HFF-Myc (cell line): ENCODE measurements at places on chromosomes 13 and 19.

DNA sequence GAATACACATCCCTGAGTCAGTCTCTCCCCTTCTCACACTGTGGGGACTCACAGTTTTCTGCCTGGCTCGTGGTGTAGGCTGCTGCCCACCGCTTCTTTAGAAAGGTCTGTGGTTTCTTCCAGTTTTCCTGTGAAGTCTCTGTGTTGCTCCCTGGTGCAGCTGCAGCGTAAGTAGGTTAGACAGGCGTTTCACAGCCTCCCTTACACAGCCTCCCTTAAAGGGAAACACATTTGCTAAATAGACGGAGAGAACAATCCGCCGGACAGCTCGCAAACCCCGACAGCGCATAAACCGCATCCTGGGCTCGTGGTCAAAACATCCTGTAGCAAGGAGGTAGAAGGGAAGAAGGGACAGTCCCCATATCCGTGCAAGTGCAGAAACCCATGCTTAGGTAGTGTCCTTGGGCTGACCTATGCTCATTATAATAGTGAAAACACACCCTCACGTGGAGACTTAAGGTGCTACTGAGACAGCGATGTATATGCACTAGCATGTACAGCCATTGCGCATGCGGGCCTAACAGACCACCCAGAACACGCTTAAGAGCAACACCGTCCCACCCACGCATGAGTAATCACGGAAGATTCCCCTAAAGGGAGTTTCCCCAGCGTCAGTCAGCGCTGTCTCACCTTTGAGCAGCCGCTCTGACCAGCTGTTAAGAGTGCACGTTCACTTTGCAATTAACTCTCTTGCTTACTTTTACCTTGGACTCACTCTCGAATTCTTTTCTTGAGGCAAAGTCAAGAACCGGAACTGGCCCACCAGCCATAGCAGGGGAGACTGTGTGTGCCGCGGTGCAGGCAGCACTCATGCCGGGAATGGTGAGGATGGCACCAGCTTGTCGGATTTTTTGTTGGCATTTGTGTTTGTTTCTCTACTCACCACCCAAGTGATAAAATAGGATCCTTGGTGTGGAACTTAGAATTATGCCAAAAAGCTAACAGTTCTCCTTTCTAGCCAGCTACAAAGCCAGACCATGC lies 16.6 kb downstream of the SIGLEC8 start:
- DNase-seq: no peak

- DNase-seq: no peak
Measured at GRCh38 chr13:44045180-44045562, 165.5 kb downstream of the LACC1 start.

- DNase-seq: no peak
Measured at GRCh38 chr13:44022196-44022595, 142.5 kb downstream of the LACC1 start.

DNA sequence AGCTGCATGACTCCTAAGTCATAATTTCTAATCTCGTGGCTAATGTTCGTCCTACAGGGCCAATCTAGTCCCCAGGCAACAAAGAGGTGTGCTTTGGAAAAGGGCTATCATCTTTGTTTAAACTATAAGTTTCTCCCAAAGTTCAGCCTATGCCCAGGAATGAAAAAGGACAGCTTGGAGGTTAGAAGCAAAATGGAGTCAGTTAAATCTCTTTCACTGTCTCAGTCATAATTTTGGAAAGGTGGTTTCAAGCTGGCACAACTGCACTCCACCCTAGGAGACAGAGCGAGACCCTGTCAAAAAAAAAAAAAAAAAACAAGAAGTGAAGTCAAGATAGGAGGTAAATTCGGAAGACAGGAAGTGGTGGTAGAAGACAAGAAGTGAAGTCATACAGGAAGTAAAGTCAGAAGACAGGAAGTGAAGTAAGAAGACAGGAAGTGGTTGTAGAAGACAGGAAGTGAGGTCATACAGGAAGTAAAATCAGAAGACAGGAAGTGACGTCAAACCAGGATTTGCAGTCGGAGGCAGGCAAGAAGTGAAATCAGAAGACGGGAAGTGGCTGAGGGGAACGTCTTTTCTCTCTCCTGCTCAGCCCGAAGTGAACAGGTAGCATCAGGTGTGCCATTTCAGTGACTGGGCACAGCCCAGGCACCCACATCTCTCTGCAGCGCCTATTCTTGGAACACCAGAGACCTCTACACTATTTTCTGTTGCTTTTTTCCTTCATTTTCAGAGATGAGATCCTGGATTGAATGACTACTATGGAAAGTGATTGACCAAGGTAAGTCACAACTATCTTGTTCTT lies 32.2 kb downstream of the GP6 start:
- peak; percentile 25 for DNase-seq

- DNase-seq: no peak
Measured at GRCh38 chr13:111611651-111612050, 291.2 kb downstream of the TEX29 start.

GRCh38 chr13:98751861-98752466 lies 508 bp downstream of the SLC15A1 start:
- no peak for DNase-seq

DNA sequence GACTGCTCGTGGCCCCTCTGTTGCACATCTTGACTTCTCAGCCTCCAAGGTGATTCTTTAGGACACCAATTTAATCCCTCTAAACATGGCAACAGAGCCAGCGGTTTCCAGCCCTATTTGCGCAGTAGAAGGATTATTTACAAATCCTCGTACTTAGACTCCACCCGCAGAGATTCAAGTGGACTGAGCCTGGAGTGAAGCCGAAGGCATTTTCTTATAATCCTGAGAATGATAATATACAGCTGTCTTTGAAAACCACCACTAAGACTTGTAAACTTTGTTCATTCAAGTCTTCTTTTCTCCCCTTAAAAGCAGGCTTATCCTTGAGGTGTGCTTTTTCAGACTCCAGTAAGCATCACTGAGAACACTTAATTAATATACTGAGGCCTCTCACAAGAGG lies 4.8 kb upstream of the DPRX start:
- DNase-seq: no peak

GRCh38 chr19:35223862-35224505 lies 4.6 kb downstream of the FAM187B start:
- DNase-seq: peak; percentile 66

DNA sequence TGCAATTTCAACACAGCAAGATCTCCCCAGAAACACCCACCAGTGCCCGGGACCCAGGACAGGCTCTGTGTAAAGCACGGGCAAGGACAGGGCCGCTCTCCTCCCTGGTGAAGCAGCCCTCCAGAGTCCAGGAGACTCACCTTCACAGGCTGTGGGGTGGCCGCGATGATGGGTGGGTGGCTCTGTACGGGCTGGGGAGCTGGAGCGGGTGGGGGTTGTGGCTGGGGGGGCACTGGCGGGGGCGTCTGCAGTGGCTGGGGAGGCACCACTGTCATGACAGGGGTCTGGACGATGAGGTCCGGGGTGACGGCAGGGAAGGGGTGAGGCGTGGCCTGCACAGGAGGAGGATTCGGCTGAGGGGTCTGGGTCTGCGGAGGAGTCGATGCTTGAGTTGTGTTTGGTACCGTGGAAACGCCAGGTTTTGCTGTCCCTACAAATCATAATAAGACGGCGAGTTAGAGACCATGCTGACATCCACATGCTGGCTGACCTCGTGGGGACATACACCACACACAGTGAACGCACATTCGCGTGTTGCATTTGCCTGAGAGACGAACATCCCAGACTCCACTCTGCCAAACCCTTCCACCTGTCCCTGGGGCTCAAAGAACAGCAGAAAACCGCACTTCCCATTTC lies 33.1 kb upstream of the EPHX3 start:
- DNase-seq: no peak

GRCh38 chr19:54297759-54298305 lies 15.1 kb downstream of the LILRA5 start:
- no peak for DNase-seq

- DNase-seq: no peak
Measured at GRCh38 chr19:21566073-21566472, 60.7 kb downstream of the ZNF429 start.

DNA sequence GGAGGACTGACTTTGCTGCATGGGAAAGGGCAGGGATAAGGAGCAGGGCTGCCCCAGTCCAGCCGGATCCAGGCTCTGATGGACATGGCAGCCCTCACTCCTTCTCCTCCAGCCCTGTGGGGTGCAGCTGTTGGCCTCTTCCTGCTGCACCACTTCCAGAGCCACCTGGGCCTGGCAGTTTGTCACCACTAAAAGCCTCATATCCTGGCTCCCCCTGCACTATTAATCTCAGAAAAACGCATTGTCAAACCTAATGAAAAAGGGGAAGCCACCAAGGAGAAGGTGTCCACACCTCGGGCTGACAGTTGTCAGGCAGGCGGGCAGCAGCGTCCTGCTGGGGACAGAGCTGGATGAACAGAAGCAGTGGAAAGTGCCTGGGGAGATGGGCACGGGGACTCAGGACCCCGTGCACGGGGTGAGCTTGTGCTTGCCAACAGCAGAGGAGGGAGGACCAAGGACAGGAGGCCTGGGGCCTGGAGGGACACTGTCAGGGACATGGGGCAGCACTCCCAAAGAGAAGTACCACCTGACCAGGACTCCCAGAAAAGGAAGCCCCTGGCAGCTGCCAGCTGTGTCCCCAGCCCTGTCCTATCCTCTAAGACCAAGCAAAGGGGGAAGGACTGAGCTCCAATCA lies 151.1 kb upstream of the TSHZ3 start:
- no peak for DNase-seq

DNA sequence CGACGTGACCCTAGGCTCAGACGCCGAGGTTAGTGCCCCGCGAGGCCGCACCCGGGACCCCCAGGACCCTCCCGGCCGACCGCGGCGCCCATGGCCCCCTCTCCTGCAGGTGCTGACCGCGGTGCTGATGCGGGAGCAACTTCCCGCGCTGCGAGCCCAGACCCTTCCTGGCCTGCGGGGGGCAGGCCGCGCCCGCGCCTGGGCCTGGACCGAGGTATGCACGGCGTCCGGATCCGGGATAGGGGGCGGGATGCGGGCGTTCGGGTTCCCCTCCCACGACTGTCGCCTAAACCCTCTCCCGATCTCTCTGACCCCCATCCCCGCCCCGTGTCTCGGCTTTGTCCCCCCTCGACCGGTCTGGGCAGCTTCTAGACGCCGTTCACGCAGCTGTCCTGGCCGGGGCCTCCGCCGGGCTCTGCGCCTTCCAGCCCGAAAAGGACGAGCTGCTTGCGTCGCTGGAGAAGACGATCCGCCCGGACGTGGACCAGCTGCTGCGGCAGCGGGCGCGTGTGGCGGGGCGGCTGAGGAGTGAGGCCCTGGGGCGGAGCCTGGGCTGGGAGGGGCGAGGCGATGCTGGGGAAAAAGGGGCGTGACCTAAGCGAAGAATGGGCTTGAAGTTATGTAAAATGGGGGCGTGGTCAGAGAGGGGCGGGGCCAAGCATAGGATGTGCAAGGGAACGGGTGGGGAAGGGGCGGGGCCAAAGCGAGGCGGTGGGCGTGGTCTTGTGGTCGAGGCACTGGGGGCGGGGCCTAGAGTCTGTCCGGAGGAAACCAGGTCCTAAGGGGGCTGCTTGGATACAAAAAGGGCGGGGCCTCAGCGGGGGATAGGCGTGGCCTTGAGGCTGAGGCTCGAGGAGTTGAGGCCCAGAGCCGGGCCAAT lies 16.0 kb upstream of the COLGALT1 start:
- DNase-seq: peak; percentile 75

DNA sequence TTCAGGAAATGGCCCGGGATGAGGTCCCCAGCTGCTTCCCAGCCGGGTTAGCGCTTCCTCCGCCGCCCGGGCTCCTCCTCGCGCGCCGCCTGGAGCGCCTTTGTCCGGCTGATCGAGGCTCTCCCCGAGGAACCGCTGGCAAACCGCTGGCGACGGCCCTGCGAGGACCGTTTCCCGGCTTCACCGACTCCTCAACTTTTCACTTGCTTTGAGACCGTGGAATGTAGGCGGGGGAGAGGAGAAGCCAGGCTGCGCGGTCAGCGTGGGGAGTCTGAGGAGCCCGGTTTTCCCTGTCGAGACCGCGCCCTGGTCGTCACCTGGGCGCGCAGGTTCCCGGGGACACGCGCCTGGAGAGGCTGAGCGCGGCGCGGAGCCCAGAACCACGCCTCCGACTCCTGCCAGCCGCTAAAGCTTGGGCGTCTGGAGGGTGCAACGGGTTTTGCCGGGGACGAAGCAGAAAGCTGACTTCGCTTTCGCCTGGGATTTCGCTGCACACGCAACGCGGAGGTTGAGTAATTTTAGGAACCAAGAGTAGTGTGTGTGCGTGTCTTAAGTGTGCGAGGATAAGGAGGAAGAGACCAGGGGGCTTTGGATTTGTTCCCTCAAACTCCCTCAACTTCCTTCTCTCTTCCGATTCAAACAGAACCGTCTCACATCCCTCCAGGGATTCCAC lies 7.3 kb upstream of the DGKH start:
- no peak for DNase-seq

GRCh38 chr13:36288794-36289391 lies 8.7 kb downstream of the CCDC169 start:
- DNase-seq: no peak

GRCh38 chr13:111880185-111880584 lies 186.8 kb upstream of the SOX1 start:
- DNase-seq: no peak

DNA sequence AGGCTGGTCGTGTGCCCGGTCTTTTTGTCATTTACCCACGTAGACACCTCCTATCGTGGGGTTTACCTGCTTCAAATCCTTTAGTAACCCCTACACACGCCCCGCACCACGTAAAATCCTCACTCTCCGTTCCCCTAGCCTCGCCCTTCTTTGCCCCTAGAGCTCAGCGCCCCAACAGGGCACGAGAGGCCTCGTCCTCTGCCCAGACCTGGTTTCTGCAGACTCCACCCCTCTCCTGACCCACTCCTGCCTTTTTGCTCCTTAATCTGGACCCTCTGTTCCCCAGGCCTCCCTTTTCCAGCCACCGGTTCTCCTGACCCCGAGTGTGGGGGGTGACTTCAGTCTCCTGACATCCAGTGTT lies 412 bp downstream of the ZNF528 start:
- no peak for DNase-seq

GRCh38 chr13:98537306-98537705 lies 39.6 kb downstream of the STK24 start:
- no peak for DNase-seq

DNA sequence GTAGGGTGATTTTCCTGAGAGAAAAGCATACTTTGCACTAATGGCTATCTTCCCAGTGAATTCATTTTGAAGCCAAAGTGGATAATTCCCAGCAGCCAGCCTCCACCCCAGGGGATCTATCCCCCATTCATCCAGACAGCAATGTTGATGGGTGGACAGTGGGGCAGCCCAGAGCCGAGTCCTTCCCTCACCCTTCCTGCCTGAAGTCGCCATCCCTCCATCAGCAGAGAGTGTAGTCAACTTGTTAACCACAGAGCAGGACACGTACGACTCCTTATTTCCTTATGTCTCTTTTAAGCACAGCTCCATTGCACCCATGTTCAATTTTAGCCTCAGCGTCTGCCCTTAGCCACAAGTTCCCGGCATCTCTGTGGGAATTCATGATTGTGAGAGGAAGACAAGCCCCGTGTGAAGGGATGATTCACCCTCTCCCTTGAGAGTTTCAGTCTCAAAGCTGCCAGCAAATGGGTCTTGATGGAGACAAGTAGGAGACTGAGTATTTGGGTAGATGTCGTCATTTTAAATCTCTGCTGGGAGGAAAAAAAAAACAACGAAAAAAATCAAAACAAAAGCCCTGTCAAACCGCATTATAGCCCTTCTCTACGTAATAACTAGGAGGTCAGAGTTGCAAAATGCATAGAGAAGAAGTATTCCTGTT lies 58.3 kb upstream of the MEDAG start:
- DNase-seq: no peak

GRCh38 chr13:84931264-84931663 lies 868.0 kb downstream of the SLITRK6 start:
- no peak for DNase-seq

GRCh38 chr19:5697890-5698634 lies 8.0 kb downstream of the RPL36 start:
- DNase-seq: no peak

- no peak for DNase-seq
Measured at GRCh38 chr19:18339723-18340122, 675 bp upstream of the PGPEP1 start.

GRCh38 chr13:80586356-80586755 lies 245.4 kb upstream of the SPRY2 start:
- DNase-seq: no peak
